Ascending aorta (tissue), 2 donors: ENCODE measurements at places on chromosomes 7 and 10. TPM values are rescaled to one million over a fixed set of nuclear protein-coding genes. Genes with fewer than 3 reads are reported as not detected.
A peak's percentile ranks its signal among the peaks of the same experiment; 100 is the strongest.

DNA sequence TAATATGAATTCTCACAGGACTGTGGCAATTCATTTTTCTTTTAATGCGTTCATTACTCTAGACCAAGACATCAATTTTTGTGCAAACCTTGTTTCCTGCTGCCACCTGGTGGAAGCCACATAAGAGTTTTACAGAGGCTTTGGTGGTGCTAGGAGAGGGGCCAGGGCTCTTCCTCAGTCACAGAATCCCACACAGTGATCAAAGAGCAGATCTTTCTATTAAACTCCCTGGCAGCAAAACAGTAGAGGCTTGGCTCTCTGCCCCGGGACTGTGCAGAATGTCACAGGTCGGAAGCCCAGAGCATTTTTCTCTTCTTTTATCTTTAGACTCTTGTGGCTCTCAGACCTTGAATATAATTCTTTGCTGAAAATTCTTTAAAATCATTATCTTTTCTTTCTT, 506.4 kb upstream of the C7orf33 start:
- no peak overlapping the region for H3K27ac ChIP-seq
- no peaks in the 10 kb centered on the region for H3K4me1 ChIP-seq
- DNase-seq = no peak
- no peak overlapping the region for H3K4me3 ChIP-seq
- H3K27me3 ChIP-seq = no peaks in the 10 kb centered on the region

DNA sequence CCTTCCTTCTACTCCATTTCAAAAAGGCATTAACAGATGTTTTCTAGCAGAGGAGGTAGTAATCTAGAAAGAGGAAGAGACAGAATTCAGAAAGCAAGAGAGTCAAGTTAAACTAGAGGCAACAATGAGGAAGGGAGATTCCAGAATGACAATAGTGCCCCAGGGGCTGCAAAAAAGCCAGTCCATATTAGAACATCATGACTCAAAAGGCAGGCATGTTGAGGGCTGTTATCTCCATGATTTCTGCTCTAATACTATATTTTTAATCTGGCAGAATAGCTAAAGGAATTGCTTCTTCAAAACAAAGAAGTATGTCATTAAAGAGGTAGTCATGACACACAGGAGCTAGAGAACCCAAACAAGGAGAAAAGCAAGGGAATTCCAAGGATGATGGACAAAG, 599.6 kb downstream of the INHBA start:
- H3K4me1 ChIP-seq = no peaks in the 10 kb centered on the region
- no peak overlapping the region for H3K27ac ChIP-seq
- no peak for DNase-seq
- H3K4me3 ChIP-seq = no peak overlapping the region
- H3K27me3 ChIP-seq = no peaks in the 10 kb centered on the region

The HOXA5 gene
- total RNA-seq = 22.0 TPM

GRCh38 chr10:105468759-105469158, 827.7 kb downstream of the SORCS3 start:
- no peaks in the 10 kb centered on the region for H3K27me3 ChIP-seq
- no peaks in the 10 kb centered on the region for H3K4me1 ChIP-seq
- no peak for DNase-seq
- no peak overlapping the region for H3K27ac ChIP-seq
- H3K36me3 ChIP-seq = no peaks in the 10 kb centered on the region

- no peaks in the 10 kb centered on the region for H3K4me1 ChIP-seq
- no peak for DNase-seq
- H3K36me3 ChIP-seq = no peaks in the 10 kb centered on the region
- H3K27me3 ChIP-seq = no peaks in the 10 kb centered on the region
- no peak overlapping the region for H3K4me3 ChIP-seq
Observed at GRCh38 chr10:2556883-2557282, 510.5 kb upstream of the PFKP start.

DNA sequence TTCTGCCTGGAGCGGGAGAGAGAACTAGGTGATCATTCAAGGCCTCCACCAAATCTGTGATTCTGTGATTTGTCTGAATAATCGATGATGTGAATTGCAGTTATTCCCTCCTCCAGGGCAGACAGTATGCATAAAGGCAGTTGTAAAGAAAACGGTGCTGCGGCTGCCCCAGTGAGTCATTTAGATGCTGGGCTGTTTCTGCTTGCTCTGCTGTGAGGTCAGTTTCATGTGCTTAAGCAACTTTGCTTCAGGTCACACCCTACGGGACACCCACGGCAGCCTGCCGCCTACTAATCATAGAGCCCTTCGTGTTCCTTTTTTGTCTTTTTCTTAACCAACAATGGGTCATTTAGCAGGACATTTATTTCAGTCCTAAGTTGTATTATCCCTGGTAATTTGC, 158.1 kb upstream of the PITRM1 start:
- H3K4me3 ChIP-seq = no peak overlapping the region
- H3K36me3 ChIP-seq = no peaks in the 10 kb centered on the region
- no peak for DNase-seq
- no peak overlapping the region for H3K27ac ChIP-seq
- no peaks in the 10 kb centered on the region for H3K4me1 ChIP-seq

The XRCC2 gene
- 0.11 TPM for total RNA-seq

- no peaks in the 10 kb centered on the region for H3K4me1 ChIP-seq
- DNase-seq = no peak
- no peak overlapping the region for H3K27ac ChIP-seq
- H3K27me3 ChIP-seq = no peaks in the 10 kb centered on the region
- H3K36me3 ChIP-seq = no peaks in the 10 kb centered on the region
Observed at GRCh38 chr10:68442971-68443370, 28.8 kb downstream of the DNA2 start.

DNA sequence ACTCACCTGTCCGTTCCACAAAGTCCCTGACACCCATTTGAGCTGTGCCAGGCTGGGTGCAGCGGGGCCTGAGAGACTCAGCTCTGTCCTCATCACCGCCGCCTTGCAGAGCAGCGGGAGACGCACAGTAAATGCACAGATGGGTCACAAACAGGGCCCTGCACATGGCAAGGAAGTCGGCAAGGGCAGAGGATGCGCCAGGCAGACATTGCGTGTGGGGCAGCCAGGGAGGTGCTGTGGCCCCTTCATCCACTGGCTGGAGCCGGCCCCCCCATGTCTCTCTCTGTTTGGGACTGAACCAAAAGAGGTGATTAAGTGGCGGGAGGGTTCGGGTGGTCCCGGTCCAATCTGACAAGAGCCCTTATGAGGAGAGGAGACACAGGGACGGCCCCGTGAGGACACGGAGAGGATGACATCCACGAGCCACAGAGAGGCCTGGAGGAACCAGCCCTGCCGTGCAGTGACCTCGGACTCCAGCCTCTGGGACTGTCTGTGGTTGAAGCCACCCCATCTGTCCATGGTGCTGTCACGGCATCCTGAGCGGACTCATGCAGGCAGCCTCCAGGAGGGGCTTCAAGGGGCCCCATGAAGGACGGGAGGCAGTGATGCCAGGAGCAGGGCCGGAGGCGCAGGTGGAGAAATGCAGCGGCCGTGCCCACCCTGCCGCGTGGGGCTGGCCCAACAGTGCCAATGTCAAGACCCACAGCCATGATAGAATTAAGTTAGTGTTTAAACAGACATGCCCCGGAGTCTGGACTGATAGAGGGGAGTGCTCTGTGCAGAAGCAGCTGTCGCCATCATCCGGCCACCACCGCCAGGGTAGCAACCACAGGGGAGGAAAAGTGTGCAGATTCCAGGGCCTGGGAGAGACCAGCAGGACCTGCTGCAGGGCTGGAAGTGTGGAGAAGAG, 28.4 kb upstream of the FOXL3 start:
- H3K36me3 ChIP-seq = peaks cover 37% of the 10 kb centered on the region
- no peak overlapping the region for H3K4me3 ChIP-seq
- H3K27me3 ChIP-seq = no peaks in the 10 kb centered on the region
- no peak overlapping the region for H3K27ac ChIP-seq
- no peaks in the 10 kb centered on the region for H3K4me1 ChIP-seq

DNA sequence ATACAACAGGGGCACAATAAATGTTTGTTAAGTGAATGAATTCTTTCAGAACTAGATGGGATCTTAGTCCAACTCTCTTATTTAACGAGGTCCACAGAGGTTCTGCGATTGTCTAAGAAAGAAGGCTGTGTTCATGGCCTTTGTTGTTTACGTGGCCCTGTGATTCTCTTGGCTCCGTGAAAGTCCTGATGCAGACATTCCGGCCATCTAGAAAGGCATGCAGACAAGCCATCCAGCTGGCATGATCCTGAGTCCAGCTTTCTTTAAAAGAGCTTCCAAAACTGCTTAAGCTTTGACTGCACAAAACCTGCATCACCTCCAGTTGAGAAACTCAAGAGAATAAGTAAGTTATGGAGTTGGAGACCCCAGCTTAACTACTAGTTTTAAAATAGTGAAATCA, 26.0 kb downstream of the EGFR start:
- H3K27ac ChIP-seq = peak overlapping the region; percentile 51
- no peak for DNase-seq
- no peaks in the 10 kb centered on the region for H3K36me3 ChIP-seq
- no peak overlapping the region for H3K4me3 ChIP-seq
- no peaks in the 10 kb centered on the region for H3K27me3 ChIP-seq

DNA sequence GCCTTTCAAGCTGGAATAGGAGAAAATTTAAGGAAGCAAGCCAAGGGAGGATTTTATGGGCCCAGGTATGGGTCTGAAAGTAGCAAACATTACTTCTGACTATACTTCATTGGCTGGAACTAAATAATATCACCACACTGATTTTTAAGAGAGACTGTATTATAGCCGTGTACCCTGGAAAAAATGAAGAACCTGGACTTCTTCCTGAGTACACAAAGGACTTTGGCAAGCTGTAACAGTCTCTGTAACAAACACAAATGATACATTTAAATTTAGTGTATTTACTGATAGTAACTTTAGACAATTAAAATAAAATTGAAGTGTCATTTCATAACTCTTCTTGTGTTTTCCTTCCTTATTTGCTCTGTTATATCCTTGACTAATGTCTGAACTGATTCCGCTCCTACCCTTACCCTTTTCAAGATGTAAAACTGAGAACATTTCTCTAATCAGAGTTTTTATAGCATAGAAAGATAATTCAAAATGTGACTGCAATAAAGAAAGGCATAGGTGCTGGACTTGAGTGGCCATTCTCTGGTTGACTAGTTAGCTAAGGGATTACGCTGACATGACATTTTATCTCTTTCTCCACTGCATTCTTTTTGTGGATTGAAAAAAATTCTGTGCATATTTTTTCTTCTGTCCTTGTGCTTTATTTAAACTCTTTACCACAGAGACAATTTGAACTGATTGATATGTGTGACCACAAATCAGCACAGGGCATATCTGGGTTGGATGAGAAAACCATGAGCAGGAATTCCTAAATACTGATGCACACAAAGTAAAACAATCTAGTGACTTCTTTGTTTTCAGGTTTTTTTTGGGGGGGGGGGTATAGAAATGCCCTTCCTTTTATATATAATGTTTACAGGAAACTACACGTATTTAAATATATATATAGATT, 349.7 kb downstream of the MDFIC start:
- no peak overlapping the region for H3K4me3 ChIP-seq
- no peaks in the 10 kb centered on the region for H3K36me3 ChIP-seq
- H3K27ac ChIP-seq = no peak overlapping the region
- no peaks in the 10 kb centered on the region for H3K4me1 ChIP-seq

The ANKRD61 gene
- not detected for total RNA-seq

GRCh38 chr10:96377816-96378294, 19.1 kb upstream of the OPALIN start:
- no peaks in the 10 kb centered on the region for H3K4me1 ChIP-seq
- no peak for DNase-seq
- no peak overlapping the region for H3K27ac ChIP-seq
- no peaks in the 10 kb centered on the region for H3K27me3 ChIP-seq

- DNase-seq = peak; percentile 11
- peak overlapping the region; percentile 16 for H3K4me3 ChIP-seq
- no peaks in the 10 kb centered on the region for H3K36me3 ChIP-seq
Observed at GRCh38 chr10:5546891-5547680, 22.3 kb downstream of the CALML3 start.

DNA sequence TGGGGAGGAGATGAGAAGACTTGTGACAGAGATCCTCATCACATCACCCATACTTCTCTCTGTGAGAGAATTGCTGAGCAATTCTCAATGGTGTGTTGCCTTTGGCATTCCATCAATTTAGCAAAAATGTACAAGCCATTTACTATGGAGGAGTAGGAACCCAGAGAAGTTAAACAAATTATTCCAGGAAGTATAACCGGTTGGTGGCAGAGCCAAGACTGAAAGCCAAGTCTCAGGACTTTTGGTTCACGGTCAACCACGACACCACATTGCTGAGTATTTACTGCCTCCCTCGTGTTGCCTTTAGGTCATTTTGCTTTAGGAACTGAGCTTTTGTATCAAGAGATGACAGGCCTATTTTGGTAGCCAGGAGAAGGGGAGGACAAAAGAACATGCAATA, 88.0 kb upstream of the ELMO1 start:
- no peak overlapping the region for H3K4me3 ChIP-seq
- H3K27ac ChIP-seq = peak overlapping the region; percentile 9
- no peaks in the 10 kb centered on the region for H3K36me3 ChIP-seq
- DNase-seq = no peak
- no peaks in the 10 kb centered on the region for H3K27me3 ChIP-seq

- no peak for DNase-seq
- no peak overlapping the region for H3K27ac ChIP-seq
- no peaks in the 10 kb centered on the region for H3K27me3 ChIP-seq
- no peak overlapping the region for H3K4me3 ChIP-seq
- H3K4me1 ChIP-seq = no peaks in the 10 kb centered on the region
- H3K36me3 ChIP-seq = no peaks in the 10 kb centered on the region
Observed at GRCh38 chr7:97772045-97772901, 40.4 kb downstream of the TAC1 start.

DNA sequence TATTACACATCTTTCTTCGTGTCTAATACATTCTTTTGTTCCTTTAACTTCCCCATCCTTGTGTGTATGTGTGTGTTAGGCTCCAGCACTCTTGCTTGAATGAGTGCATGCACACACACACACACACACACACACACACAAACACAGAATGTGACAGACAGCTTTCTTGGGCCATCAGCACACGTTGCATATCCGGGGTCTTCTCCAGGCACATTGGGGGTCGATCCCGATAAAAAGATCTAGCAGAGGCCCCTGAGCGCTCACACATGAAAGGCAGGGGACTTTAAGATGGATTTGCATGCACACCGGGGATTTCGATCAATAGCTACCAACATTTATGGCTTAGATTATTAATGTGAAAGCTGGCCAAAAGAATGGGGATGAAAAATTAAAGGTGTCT, 4.5 kb downstream of the SKIDA1 start:
- H3K27ac ChIP-seq = peak overlapping the region; percentile 63
- DNase-seq = no peak
- H3K36me3 ChIP-seq = no peaks in the 10 kb centered on the region
- H3K4me3 ChIP-seq = no peak overlapping the region
- H3K4me1 ChIP-seq = no peaks in the 10 kb centered on the region

The RADIL gene
- total RNA-seq = 42.4 TPM

The SAP25 gene
- total RNA-seq = 11.8 TPM

- H3K27me3 ChIP-seq = no peaks in the 10 kb centered on the region
- H3K4me1 ChIP-seq = peaks cover 9% of the 10 kb centered on the region
- H3K36me3 ChIP-seq = no peaks in the 10 kb centered on the region
- no peak for DNase-seq
- H3K4me3 ChIP-seq = no peak overlapping the region
Observed at GRCh38 chr10:129810-130209, 5.4 kb upstream of the ZMYND11 start.
